Forelimb muscle (tissue), 1 donor: ENCODE measurements at places on chromosomes 1 and 21.

GRCh38 chr1:13763991-13764390 lies 64.0 kb downstream of the PRDM2 start:
- no peak for DNase-seq

GRCh38 chr21:36203603-36203889 lies 46.9 kb downstream of the DOP1B start:
- DNase-seq, result no peak

- DNase-seq, result no peak
Observed at GRCh38 chr1:42002220-42002619, 83.5 kb upstream of the HIVEP3 start.

GRCh38 chr1:6102532-6102845 lies 56.8 kb downstream of the KCNAB2 start:
- no peak for DNase-seq

- DNase-seq, result no peak
Observed at GRCh38 chr1:114468047-114468446, 43.0 kb downstream of the TRIM33 start.

- DNase-seq, result no peak
Observed at GRCh38 chr1:111777301-111777700, 21.6 kb downstream of the DDX20 start.

- no peak for DNase-seq
Observed at GRCh38 chr1:204746838-204747442, 61.4 kb upstream of the LRRN2 start.

DNA sequence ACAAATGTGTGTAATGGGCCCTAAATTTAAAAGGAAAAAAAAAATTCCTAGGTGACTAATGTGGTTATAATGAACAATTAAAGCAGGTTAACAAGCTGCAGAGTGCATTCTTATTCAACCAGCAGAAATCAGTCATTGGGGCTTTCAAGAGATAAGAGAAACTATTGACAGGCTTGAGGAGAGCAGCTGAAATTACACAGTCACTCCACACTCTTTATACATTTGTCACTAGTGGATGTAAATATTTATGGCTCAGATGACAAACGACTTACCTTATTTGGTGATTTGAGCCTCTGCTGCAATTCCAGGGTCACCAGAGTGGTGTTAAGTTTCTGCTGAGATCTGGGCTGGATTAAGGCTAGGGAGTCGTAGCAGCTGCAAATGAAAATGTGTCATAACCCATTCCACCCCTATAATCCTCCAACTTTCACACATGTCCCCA lies 896.3 kb downstream of the TTLL7 start:
- DNase-seq, result no peak

DNA sequence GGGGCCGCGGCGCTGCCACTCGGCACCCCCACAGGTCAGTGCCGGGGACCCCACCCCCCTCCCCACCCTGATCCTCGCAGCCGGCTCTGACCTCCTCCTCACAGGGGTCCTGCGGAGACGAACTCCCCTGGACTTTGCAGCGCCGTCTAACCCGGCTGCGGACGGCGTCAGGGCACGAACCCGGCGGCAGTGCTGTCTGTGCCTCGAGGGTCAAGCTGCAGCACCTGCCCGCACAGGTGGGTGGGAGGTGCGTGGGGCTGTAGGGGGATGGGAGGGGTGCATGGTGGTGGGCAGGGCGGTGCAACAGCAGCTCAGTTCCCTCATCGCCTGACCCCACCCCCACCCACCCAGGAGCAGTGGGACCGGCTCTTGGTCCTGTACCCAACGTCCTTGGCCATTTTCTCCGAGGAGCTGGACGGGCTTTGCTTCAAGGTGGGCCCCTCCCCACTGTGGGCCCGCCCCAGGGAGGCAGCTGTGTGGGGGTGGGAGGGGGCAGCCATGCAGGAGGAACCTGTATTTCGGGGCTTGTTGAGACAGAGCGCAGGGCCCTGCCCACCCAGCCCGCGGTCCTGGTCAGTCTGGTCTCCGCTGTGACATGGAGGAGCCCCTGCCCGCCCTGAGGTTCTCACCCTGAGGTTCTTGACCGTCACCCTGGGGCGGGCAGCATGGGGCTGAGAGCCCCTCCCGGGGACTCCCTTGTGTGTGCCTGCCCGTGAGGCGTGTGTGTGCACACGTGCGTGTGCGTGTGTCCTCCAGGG lies 4.9 kb downstream of the PLEKHN1 start:
- DNase-seq, result no peak

DNA sequence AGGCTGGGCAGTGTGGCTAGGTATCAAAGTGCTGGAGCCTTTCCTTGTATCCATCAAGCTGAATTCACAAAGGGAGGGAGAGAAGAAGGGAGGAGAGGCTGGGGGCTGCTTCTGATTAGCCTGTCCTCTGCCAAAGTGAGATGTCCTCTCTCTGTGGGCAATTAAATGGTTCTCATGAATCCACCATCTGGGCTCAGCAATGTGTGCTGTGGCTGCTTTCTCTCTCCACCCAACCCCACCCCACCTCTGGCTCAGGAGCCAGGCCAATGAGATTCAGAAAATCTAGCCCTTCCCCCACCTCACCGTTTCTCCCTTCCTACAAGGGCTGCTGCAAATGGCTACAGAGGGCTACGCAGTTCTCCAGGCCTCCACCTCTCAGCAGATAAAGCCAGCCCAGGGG lies 154.6 kb downstream of the TENT5C start:
- DNase-seq, result no peak

- no peak for DNase-seq
Observed at GRCh38 chr21:29538115-29538514, 239.4 kb downstream of the BACH1 start.

DNA sequence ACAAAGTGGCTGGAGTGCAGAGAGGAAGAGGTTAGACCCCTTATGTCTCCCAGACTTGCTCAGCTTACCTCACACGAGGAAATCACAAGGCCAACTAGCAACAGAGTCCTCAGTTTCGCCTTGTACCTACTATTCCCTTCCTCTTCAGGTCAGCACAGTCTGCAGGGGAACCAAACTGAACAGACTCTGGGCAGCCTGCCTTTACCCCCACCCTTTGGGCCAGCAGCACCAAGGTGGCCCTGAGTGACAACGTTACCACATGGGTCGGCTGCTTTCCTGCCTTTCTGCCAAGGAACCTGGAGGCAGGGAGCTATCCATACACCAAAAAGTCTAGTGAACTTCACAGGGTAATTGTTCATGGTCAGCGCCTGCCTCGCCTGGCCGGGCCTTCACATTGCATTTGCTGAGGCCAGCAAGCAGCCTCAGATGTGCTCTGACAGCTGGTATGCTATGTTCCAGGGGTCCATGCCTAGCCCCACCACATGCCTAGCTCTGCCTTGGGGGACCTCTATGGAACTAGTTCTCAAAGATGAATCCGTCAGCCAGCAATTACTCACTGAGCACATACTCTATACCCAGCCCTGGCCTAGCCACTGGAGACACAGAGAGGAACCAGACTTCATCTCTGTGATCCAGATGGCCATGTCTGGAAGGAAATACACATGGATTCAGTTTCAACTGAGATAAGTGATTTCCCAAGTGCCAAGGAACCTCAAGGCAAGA lies 69.6 kb downstream of the DMAP1 start:
- no peak for DNase-seq

- DNase-seq, result peak; percentile 52
Observed at GRCh38 chr21:28069450-28069923, 923.2 kb downstream of the LTN1 start.

DNA sequence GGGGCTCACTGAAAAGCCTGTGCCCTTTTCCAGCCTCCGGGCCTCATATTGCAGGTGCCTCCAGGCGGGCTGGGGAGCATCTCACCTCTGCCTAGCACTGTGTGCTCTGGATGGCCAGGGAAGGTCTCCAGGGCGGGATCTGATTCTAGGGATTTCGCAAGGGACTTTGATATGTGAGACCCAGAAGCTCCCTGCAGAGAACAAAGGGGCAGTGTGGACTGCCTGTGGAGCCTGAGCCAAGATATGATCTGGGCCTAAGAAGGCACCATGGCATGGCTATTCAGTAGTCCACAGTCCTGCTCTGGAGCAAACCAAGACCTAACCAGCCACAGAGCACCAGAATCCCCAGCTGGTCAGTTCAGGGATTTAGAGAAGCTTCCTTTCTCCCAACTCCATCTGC lies 157.2 kb downstream of the ST6GALNAC5 start:
- DNase-seq, result no peak

DNA sequence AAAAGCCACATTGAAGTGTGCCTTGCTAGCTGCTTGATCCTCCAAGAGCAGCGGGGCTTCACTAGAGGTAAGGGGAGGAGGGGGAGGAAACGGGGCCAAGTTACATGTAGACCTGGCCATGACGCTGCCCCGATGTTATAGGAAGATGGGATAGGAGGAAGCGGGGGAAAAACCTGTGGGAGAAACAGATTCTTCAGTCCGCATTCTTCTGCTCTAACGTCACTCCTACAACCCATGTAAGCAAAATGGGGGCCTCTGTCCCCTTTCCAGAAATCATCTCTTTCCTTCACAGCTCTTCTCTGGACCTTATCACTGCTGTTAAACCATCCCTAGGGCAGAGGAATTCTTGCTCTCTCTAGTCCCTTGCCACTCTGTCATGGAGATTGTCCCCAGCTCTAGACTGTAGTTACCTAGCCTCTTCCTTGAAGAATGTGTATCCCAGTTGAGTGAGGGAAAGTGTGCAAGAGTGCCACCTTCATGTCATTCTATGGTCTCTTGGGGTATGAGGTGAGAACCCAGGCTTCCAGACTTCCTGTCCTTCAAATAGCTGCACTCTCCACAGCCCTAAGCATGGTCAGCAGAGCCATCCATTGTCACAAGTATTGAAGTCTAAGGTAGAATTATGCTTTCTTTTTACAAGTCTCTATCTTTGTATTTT lies 11.4 kb downstream of the PLEKHO1 start:
- no peak for DNase-seq

- DNase-seq, result no peak
Observed at GRCh38 chr21:35504951-35505466, 455.9 kb upstream of the RUNX1 start.

GRCh38 chr1:179971563-179972496 lies 17.2 kb downstream of the CEP350 start:
- no peak for DNase-seq

- DNase-seq, result no peak
Observed at GRCh38 chr1:20634594-20635084, 1.4 kb downstream of the PINK1 start.

DNA sequence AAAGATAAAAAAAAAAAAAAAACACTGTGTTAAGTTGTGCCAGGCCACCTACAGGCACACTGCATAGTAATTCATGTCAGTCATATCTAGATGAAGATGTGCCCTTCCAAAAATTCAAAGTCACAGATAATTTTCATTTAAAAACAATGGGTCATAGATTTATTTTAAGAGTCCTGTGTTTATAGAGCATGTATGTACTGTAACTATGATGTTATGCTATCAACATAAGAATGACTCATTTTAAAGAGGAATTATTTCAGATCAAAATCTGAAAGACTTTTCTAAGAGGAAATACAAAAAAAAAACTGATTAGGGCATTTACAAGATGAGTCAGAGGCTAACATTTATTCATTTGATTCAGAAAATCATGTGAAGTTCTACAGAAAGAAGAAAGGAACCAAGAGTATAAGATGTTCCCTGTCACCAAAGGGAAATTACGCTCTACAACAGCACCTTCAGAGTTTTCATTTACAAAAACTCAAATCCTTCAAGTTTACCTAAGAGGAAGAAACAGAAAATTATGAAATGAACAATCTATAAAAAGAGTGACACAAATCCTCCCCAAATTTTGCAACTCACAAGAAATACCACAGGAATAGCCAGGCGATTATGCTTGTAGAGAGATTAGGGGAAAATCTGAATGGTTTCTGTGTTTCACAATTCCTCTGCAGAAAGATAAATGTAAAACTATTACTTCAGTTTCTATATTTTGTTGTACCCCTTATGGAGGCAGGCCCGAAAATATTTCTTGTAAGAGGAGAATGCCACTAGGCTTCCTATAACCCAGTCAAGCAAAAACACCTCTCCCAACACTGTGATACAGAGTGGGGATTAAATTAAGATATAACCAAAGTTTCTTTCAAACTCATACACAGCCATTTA lies 13.8 kb downstream of the TP53BP2 start:
- DNase-seq, result no peak

- DNase-seq, result no peak
Observed at GRCh38 chr1:86104606-86105532, 51.7 kb downstream of the COL24A1 start.

- no peak for DNase-seq
Observed at GRCh38 chr1:177366091-177366490, 195.3 kb downstream of the BRINP2 start.

- DNase-seq, result no peak
Observed at GRCh38 chr1:66357478-66358197, 176.3 kb upstream of the SGIP1 start.

DNA sequence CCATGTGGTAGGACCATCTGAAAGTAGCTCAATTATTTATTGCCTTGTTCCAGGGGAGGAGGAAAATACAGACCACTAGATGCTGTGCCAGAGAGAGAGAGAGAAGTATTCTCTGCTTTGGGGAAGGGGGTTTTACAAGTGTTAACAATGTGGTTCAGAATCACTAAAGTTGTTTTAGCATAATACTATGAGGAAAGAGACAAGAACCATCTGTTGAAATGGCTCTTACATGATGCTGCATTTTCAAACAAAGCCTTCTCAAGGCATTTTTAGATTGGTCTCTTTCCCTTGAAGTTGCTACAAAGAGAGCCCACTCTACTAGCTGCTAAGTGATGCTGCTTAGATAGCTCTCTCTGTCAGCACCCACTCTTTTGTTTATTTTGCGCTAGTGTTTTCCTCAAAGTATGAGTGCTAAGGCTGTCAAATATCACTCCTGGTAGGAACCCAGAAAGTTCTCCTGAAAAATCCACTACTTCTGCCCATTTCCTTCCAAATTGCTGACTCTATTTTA lies 255.1 kb downstream of the NFIA start:
- no peak for DNase-seq

DNA sequence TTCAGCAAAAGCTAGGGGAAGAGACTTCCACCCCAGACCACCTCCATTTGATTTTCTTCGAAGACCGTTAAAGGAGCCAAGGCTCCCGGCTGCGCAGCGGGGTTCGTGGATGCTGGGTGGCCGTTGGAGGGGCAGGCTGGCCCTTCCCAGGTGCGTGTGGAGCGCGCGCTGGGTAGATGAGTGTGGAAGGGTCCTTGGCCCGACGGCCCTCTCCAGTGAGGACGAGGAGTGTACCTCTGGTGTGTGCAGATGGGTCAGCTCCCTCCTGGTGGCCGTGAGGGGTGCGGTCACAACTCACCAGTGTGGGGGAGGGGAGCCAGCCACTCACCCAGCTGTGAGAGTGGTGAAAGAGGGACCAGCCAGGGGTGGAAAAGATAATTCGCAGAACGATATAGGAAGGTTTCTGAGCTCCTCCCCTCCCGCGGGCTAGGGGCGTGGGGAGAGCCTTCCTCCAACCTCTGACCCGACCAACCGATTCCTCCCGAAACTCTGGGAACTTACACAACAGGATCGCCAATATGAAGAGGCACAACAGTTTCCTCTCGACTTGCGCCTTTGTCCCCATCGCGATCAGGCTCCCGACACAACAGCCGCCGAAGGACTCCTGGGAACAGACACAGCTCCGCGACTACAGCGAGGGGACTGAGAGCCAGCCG lies at the start of gene F11R:
TSS of gene F11R (minus strand) at position 644 of the 656 bp plus-strand sequence. CDS start at position 565, 79 bp downstream.
- DNase-seq, result no peak

DNA sequence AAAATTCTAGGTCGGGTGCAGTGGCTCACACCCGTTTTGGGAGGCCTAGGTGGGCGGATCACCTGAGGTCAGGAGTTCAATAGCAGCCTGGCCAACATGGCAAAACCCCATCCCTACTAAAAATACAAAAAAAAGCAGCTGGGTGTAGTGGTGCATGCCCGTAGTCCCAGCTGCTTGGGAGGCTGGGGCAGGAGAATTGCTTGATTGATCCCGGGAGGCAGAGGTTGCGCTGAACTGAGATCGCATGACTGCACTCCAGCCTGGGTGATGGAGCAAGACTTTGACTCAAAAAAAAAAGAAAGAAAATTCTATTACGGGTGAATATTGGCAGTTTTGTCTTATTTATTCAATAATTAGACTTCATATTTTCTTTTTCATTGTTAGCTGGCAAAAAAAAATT lies 62.1 kb downstream of the SNX7 start:
- no peak for DNase-seq
